Stimulated activated CD8-positive, alpha-beta memory T cell treated with anti-CD3 and anti-CD28 coated beads, Interleukin-4, amount 100 ng/mL, for 4 hours (primary cell): ENCODE measurements at places on chromosomes 16 and 17.
A peak's percentile ranks its signal among the peaks of the same experiment; 100 is the strongest.

DNA sequence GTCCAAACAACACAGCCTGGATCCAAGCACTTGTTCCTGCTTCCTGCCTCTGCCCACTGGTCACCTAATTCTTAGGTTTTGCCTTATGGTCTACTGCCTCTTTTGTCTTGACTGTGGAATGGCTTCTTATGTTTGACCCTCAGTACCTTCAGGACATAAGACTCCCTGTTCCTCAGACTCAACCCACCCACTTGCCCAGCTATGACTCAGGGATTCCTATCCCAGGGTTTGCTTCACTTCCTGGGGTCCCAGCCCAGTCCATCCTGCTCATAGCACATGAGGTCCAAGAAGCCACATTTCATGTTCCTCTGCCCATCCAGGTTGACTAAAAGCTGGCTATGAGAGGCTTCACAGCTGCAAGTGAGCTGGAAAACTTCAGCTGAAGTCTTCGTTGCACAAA is 320.9 kb upstream of the CDH5 start:
- DNase-seq = no peak

DNA sequence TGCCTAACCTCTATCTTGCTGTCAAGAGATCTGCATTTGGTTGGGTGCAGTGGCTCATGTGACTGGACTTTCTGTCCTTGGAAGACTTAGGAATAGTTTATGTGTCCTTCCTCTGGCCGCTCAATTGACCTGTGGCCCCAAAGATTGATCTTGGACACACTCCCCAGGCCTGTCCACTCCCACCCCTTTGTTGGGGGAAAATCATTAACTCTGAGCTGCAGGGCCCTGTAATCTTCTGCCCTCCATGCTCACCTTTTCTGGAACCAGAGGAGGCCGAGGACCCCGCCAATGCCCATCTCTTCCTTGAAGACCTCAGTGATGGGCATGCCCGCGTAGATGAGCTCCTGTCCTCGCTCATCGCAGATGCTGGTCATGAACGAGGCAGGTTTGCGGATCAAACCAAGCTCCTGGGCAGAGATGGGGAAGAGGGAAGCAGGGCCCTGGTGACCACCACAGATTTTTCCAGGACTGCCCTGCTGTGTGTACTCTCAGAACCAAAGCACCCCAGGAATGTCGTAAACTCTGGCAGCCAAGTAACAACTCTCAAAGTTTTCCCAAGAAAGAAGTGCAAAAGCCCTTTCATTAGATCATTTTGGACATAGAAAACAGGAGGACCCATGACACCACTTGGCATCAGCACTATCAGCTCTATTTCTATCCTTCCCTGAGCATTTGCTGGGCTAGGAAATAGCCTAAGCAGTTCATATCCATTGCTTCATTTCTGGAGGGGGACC is 8.5 kb upstream of the KLHL11 start:
- no peak for DNase-seq

- no peak for DNase-seq
Observed at GRCh38 chr17:1386265-1386664, 13.8 kb downstream of the YWHAE start.

- no peak for DNase-seq
Observed at GRCh38 chr16:66850115-66850815, 6.1 kb downstream of the CA7 start.

DNA sequence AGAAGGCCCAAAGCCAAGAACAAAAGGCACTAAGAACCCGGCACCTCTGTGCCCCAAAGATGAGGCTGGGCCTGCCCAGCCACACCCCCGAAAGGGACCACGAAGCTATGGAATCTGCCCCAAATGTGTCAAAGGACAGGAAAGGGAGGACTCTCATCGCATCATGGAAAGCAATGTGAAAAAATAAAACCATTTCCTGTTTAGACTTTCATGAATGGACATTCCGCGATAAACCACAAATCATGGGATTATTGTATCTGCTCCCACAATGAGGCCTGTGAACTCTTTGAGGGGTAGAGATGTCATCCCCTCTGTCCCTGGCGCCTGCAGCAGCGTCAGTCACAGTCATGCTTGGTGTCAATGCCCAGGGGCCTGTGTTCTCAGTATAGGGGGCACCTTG is 135.0 kb downstream of the COPRS start:
- no peak for DNase-seq

DNA sequence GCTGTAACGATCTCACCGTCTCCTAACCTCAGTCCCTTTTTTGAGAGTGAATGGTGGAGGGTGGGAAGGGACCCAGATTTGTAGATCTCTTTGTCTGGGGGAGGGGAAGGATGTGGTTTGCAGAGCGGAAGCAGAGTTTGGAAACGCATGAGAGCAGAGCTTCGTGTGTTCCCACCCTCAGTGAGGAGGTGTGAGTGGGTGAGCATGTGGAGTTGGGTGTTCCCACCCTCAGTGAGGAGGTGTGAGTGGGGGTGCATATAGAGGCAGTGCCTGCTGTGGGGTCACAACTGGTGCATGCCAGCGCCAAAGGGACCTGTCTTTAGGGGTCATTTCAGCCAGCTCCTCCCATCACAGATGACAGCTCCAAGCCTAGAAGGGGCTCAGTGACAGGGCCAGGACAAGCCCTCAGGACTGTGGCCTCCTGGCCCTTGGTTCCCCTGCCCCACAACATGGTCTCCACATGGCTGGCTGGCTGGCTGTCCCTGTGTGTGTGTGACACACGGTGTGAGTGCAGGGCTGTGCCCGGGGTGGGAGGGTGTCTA is 1.8 kb upstream of the CISD3 start:
- peak; percentile 68 for DNase-seq

GRCh38 chr17:67629971-67630320 is 87.8 kb upstream of the NOL11 start:
- DNase-seq = no peak

DNA sequence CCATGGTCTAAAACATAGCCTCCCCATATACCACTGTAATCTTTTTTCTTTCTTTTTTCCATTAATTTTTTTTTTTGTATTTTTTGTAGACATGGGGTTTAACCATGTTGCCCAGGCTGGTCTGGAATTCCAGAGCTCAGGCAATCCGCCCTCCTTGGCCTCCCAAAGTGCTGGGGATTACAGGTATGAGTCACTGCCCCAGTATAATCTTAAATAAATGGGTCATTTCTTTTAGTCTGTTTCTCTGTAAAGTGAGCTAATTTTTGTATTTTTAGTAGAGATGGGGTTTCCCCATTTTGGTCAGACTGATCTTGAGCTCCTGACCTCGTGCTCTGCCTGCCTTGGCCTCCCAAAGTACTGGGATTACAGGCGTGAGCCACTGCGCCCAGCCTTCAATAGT is 5.7 kb upstream of the NME1 start:
- DNase-seq = no peak

- no peak for DNase-seq
Observed at GRCh38 chr16:21563676-21564075, 35.7 kb upstream of the METTL9 start.
